Activated naive CD4-positive, alpha-beta T cell (primary cell): ENCODE measurements at places on chromosomes 1 and 21.

DNA sequence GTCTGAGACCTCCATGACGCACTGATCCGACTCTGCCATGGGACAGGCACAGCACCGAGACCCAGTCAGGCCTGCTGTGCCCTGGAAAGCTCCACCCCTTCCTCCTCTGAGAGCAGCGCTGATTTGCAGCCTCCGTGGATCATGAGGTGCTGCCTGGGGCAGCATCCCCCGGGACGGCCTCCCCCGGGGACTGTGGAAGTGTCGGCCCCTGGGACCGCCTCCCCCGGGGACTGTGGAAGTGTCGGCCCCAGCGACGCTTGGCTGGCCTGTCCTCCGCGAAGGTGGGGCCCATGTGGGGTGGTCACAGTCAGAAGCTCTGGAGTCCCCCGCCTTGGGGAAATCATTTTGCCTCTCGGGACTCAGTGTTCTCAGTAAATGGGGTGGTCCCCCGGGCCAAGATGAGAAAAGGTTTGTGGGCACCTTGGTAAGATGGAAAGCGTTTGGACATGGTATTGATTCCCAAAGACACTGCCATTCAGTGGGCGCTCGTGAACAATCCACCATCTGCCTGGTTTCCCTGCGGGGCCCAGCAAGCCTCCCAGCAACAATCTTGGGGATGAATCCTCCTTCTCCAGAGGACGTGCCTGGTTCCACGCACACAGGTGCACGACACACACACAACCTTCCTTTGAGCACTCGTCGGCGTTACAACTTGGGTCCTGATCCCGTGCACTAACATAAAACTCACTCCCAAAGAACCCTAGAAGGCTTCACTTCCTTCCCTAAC lies 3.0 kb downstream of the TFF2 start:
- no peak for DNase-seq

DNA sequence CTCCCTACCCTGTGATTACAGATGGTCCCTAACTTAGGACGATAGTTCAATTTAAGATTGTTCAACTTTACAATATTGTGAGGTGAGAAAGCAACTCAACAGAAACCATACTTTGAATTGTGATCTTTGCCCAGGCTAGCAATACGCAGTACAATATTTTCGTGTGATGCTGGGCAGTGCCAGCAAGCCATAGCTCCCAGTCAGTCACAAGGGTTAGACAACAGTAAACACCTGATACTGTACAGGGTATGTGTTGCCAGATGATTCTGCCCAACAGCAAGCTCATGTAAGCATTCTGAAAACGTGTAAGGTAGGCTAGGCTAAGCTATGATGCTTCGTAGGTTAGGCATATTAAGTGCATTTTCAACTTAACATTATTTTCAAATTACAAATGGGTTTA lies 11.9 kb downstream of the GPBP1L1 start:
- DNase-seq, result no peak

GRCh38 chr1:39488793-39489566 lies 2.5 kb upstream of the BMP8A start:
- DNase-seq, result no peak

DNA sequence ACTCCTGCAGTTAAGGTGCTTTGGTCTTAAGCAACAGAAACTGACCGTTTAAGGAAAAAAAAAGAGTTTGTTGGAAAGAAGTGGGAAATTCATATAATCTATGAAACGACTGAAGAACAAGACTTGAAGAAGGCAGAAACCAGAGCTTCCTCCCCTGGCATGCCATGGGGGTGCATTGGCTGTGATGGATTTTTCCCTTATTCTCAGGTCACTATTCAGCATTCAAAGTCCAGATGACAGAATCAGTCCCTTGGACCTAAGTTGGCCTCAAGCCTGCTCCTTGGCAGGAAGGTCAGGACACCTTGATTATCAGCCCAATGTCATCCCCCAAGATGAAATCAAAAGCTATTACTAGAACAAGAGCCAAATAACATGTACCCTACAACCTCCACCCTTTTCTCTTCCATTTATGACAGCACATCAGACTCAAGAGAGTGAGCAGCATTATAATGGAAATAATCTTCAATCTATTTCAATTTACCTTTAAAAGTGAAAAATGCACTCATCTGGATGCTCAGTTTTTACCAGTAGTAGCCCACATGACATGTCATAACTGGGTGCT lies 15.8 kb upstream of the TMEM9 start:
- no peak for DNase-seq

GRCh38 chr1:162502928-162503327 lies 5.3 kb downstream of the UHMK1 start:
- no peak for DNase-seq

DNA sequence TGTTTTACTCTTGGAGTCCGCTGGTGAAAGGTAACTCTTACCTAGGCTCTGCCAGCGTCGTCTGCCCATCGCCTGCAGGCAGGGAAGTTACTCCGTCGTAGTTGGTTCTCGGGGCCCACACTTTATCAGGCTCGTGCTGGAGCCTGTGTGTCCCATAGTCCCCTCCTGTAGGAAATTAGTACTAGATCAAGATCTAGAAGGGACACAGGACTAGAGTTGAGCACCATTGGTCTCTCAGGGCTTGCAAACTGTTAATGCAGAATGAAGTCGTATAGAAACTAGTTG lies 940 bp downstream of the SRRM1 start:
- DNase-seq, result no peak

GRCh38 chr1:54681358-54681757 lies 34.3 kb upstream of the TTC4 start:
- DNase-seq, result no peak

- no peak for DNase-seq
Observed at GRCh38 chr1:14598007-14598497, 433 bp upstream of the KAZN start.

GRCh38 chr1:194952171-194952570 lies 1656.1 kb downstream of the KCNT2 start:
- no peak for DNase-seq

GRCh38 chr1:234489007-234489697 lies 10.2 kb upstream of the TARBP1 start:
- DNase-seq, result no peak

DNA sequence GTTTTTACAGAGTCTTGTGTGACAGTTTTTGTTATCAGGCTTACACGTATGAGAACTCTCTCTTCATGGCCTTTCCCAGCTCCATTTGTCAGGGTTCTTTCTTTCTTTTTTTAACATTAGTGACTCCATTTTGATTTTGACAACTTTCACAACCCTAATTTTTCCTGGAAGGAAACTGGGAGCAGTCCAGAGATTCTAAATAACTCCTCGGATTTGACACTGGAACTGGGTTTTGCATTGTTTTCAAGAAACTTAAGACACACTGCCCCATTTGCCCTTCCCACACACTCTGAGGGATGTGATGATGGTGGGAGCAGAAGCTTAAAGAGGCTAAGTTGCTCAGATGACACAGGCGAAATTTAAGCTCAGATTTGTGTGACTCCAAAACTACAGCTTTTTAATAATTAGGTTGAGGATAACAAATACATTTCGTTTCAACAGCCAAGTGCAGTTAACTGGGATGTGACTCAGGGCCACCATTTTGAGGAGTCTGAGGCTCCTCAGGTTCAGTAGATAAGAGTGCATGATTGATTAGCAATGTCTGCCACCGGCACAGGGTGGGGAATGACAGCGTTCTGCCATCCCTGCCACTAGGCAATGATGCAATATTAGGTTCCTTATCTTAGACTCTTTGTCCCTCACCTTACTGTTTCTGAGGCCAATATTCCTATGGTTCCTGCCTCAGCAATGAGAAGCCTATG lies 95.1 kb upstream of the ATP1A1 start:
- no peak for DNase-seq
